ENCODE measurements at places on chromosomes 13 and 19.

DNA sequence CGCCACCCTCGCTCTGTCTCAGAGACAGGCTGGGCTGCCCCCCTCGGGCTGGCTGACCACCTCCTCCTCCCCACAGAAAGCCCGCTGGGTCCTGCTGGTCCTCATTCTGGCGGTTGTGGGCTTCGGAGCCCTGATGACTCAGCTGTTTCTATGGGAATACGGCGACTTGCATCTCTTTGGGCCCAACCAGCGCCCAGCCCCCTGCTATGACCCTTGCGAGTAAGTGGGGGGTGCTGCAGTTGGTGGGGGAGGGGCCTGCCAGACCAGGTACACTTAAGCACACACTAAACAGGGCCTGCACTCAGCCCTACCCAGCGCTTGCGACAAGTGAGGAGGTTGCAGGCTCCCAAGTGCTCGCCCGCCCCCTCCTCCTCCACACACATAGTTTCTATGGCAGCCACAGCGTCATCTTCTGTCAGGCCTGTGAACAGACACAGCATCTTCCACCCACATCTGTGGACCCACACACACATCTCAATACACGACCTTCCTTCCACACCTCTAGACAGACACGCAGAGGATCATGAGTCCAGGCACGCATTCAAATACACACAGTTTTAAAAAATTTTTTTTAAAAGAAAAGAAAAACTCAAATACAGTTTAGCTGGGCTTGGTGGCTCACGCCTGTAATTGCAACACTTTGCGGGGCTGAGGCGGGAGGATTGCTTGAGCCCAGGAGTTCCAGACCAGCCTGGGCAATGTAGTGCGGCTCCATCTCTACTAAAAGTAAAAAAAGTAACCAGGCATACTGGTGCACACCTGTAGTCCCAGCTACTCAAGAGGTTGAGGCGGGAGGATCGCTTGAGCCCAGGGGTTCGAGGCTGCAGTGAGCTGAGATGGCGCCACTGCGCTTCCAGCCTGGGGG, 18.4 kb downstream of the PLD3 start:
- DNase-seq, result no peak

DNA sequence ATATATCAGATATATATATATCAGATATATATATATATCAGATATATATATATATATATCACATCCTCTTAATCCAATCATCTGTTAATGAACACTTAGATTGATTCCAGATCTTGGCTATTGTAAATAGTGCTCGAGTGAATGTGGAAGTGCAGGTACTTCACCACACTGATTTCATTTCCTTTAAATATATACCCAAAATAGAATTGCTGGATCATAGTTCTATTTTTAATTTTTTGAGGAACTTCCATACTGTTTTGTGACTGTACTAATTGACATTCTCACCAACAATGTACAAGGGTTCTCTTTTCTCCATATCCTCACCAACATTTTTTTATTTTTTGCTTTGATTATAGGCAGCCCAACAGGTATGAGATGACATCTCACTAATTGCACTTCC, 277.5 kb downstream of the NHLRC3 start:
- no peak for DNase-seq

DNA sequence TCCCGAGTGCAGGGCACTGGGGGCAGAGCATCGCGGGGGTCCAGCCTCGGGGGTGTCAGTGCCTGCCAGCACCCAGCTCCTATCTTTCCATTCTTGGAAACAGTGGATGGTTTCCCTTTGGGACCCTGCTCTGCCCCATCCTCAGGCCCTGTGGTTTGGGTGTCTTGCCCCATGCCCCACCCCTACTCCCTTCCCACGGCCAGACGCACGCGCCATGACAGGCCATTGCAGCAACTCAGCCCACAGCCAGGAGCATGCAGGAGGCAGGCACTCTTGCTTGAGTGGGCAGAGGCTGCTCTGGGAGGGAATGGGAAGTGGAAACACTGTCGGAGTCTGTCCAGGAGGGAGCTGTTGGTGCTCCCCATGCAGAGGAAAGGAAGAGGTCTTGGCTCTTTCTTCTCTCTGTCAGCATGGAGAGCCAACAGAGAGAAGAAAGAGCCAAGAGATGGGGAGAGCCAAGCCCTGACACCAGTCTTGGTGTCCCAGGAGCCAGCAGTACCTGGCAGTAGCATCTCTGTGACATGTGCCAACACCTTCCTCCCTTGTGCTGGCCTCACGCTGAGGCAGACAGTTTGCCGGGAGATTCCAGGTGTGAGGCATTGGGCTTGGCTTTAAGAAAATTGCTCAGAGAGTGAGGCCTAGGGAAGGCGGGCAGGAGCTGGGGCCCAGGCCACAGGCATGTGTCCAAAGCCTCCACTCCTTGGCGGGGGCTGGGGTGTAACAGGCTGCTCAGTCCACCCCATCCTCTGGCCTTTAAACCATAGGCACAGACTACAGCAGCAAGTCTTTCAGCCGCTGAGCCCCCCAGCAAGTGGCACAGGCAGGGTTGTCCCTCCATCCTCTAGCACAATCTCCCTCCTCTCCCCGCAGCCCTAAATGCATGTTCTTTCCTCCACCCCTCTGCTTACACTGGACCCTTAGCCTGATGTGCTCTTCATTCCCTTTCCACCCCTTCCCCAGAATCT, 86.7 kb upstream of the UQCRFS1 start:
- no peak for DNase-seq

- DNase-seq, result no peak
Observed at GRCh38 chr13:113224486-113224885, 15.1 kb downstream of the CUL4A start.

- DNase-seq, result no peak
Observed at GRCh38 chr19:35549879-35550523, 4.6 kb downstream of the TMEM147 start.
